Activated effector memory CD4-positive, alpha-beta T cell treated with anti-CD3 and anti-CD28 coated beads, Interleukin-2, amount 50 U/mL, for 16 hours (primary cell): ENCODE measurements at places on chromosomes 2 and 18.

GRCh38 chr2:84830095-84830494, 50.8 kb downstream of the TRABD2A start:
- DNase-seq: no peak

GRCh38 chr2:40725040-40725439, 273.1 kb upstream of the SLC8A1 start:
- DNase-seq: no peak

GRCh38 chr2:233412405-233412804, 58.1 kb downstream of the DGKD start:
- DNase-seq: no peak

GRCh38 chr18:59760619-59761600, 63.7 kb upstream of the CCBE1 start:
- DNase-seq: no peak

- no peak for DNase-seq
Measured at GRCh38 chr2:236205867-236206645, 37.9 kb upstream of the GBX2 start.

DNA sequence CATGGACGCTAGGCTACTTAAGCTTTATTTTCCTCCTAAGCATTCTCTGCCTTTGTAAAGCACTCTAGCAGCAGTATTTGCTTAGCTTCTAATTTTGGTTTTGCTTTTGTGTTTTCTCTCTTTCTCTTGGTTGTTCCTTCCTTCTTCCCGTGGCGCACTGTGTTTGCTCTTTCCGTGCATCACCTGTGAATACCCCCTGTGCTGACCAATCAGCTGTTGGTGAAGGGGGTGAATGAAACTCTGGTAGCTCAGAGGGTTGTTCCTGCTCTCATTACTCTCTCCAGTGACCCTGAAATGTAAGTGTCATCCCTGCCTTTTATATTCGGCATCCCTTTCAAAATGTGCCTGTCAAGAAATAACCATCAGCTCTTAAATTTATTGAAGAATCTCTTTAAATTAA, 45.5 kb upstream of the TNFRSF11A start:
- DNase-seq: no peak

- no peak for DNase-seq
Measured at GRCh38 chr2:149146876-149147275, 108.4 kb downstream of the LYPD6B start.
